NCI-H1417 treated with DMSO at 0.1 percent for 48 hours (cell line): ENCODE measurements at places on chromosomes 5 and 9.

GRCh38 chr5:60763061-60763460 lies 63.1 kb upstream of the DEPDC1B start:
- DNase-seq, result no peak

DNA sequence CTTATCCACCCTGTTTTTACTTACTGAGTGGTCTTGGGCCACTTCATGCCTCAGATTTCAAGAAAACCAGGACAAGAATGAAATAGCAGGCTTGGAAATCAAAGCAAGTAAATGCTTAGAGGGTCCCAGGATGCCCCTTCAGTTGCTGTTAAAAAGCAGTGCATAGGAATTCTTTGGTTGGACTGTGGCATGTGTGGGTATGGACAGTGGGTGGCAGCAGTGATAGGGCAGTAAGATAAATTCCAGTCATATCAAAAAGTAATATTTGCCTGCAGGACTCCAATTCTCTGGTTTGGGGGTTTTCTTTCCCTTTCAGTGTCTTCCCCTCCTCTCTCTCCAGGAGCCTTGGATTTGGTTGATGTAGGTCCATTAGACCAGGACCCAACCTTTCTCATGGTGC lies 306.7 kb upstream of the CLINT1 start:
- DNase-seq, result no peak

- no peak for DNase-seq
Observed at GRCh38 chr9:117927354-117927753, 223.2 kb downstream of the TLR4 start.

- no peak for DNase-seq
Observed at GRCh38 chr5:109192027-109192426, 217.7 kb downstream of the PJA2 start.

- DNase-seq, result no peak
Observed at GRCh38 chr5:177484902-177485549, 11.6 kb upstream of the DBN1 start.

- no peak for DNase-seq
Observed at GRCh38 chr5:135535820-135536801, at the start of gene NEUROG1. Gene NEUROG1 (minus strand): TSS chr5:135535964. CDS start chr5:135535690, 274 bp downstream.
